Nasal cavity respiratory epithelium epithelial cell of viscerocranial mucosa (primary cell): ENCODE measurements at places on chromosomes 6 and 20. TPM values are rescaled to one million over a fixed set of nuclear protein-coding genes. Genes with fewer than 3 reads are reported as not detected.

SRSF6 gene
- 39.3 and 58.4 TPM in 2 replicates for total RNA-seq

C4A gene
- total RNA-seq = 1.3 and 1.4 TPM in 2 replicates

PCNA gene
- 60.0 and 61.9 TPM in 2 replicates for total RNA-seq

GDAP1L1 gene
- total RNA-seq = not detected in 2 replicates

ABT1 gene
- 12.4 and 15.4 TPM in 2 replicates for total RNA-seq

PAK5 gene
- total RNA-seq = 0.14 TPM in 1 of 2 replicates, not detected in the other

VWA7 gene
- 0.34 and 1.00 TPM in 2 replicates for total RNA-seq
